Kidney glomerular epithelial cell (primary cell): ENCODE measurements at places on chromosomes 6 and 20.
A peak's percentile ranks its signal among the peaks of the same experiment; 100 is the strongest.

DNA sequence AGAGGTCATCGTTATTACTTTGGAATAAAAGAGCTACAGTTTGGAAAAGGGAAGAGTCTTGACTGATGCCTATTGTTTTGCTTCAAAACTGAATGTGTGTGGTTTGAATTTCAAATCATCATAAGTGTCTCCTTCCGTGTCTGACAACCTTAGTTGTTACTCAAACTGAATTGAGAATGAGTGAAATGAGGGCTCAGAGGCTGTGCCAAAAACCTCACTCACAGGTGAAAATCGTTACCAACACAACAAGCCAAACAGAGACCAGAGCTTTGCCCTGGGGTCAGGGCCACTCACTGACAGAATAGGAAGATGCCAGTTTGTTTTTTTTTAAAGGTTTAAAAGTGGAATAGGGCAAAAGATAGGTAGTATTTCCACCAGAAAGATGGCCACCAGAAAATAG, 15.2 kb upstream of the SIRT5 start:
- no peak for DNase-seq

DNA sequence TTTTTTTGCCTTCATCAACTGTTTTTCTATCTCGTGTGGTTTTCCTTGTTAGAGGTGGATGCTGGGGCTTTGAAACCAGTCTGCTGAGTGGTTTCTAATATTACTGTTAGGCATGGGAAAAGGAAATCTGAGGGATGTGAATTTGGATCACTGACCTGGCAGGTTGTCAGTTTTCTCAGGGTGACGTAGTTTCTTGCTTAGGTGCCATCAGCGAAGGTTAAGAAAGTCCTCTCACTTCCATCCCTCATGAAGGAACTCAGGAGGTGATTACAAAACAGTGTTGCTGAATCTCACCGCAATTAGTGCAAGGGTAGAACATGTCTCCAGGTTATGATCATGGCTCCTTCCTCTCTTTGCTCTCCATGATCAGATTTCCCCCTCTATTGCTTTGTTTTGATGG, 135.9 kb downstream of the SOX4 start:
- no peak for DNase-seq

DNA sequence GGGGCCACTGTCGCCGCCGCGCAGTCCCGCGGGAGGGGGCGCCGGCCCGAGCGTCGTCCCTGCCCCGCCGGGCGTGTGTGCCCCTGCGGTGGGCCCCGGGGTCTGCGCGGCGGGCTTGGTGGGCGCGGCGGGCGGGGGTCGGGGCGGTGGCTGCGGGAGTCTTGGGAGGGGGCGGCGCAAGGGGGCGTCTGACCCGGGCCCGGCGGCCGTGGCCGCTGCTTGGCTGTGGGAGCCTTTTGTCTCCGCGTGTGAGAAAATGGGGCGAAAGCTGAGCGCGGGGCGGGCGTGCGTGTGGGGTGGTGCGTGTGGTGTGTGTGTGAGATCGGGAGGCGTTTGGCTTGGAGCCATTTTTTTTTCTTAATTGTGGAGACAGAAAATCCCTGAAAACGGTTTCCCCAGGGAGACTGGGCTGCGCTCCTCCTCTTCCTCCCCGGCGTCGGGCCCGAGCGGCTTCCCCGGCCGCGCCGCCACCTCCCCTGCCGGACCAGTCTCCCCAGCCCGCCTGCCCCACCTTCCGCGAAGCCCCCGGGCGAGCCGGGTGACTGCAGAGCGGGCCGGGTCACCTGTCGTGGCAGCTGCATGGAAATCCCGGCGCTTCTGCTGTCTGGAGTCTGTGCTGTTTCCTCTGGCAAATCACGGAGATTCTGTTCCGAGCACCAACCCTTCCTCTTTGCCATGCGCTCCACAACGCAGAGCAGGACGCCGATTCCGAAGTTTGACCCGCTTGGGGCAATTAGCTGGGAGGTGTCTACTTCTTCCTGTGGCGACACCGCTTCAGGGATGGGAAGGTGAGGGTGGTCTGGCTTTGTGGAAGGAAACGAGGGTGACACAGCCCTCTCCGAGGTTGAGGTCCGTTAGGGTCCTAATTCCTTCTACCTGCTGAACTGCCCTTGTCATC, 64.4 kb downstream of the GTF2H5 start:
- peak; percentile 37 for DNase-seq

DNA sequence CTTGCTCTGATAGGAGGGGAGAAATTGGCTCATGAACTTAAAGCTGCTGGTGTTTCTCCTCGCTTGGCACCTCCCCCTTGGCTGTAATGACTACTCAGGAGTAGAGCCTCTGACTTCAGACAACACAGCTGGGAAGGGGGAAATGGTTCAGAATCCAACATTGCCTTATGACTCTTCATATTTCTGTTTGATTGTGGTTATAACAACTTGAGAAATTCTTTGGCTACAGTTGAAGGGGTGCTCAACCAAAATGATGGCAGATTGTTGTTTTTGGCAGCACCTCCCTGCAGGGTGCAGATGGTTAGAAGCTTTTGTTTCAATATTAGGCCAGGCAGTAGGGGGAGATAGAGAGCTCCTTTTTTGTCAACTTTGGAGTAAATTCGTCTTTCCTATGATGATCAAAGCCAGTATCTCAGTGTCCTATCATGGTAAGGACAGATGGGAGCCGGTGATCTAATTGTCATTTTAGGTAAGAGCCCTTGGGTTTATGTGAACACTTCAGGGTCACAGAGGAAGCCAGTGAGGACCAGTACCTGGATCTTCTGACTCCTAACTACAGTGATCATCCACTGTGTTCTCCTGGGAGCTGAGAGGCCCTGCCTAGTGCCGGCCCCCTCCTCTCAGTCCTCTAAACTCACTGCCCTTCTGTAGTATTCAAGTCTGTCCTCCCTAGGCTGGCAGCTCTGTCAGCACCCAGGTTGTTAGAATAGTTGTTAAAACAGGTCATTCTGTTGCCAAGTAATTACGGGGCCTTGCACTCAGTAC, 39.9 kb downstream of the RPRD1B start:
- peak; percentile 73 for DNase-seq

GRCh38 chr6:155066361-155066760, 71.2 kb downstream of the TIAM2 start:
- no peak for DNase-seq

DNA sequence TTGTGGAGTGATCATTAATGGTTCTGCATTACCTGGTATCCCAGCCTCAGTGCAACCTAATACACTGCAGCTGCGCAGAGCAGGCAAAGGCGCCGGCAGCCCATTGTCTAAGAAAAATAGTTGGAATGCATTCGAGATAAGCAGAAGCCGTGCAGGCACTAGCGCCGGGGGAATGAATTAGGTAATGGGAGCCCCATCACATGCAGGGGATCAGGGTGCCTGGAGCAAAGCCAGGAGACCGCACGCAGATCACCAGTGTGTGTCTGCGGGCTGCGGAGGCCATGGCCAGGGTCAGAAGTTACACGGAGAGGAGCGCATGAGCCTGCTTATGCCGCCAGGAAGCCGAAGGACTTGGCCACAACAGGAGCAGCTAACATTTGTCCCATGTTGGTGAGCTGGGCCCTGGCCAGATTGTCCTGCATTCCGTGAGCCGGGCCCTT, 156.8 kb downstream of the DLL1 start:
- DNase-seq: no peak

- no peak for DNase-seq
Measured at GRCh38 chr6:67497749-67498148, 1137.3 kb upstream of the ADGRB3 start.
